NCI-H1048 (cell line): ENCODE measurements at places on chromosomes 7 and 10.

DNA sequence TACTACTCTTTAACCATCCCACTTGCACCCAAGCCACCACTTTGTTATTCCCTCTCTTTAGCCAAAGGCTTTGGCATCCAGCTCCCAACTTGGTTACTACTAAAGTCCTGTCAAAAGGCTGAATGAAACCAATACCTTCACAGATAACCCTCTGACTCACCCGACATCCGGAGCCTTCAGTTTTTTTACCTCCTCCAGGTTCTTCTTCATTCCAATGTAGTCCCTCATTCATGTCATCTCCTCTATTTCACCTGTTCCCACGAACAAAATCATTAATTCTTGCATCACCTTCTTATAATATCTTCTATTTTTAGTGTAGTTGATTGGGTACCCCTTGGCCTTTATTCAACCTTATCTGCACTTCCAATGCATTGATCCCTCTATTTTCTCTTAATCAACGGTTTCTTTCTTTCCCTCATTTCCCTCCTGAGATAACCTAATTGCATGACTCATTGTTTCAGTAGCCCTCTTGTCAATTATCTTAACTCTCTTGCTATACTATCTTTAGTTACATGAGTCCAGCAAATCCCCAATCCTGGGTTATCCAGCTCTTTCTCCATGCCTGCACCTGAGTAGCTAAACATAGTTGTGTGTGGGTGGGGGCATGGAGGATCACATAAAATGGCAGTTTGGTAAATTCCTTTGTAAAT, 87.2 kb upstream of the COL1A2 start:
- no peak for DNase-seq

- DNase-seq: no peak
Measured at GRCh38 chr10:62266611-62267010, 2.0 kb downstream of the RTKN2 start.

DNA sequence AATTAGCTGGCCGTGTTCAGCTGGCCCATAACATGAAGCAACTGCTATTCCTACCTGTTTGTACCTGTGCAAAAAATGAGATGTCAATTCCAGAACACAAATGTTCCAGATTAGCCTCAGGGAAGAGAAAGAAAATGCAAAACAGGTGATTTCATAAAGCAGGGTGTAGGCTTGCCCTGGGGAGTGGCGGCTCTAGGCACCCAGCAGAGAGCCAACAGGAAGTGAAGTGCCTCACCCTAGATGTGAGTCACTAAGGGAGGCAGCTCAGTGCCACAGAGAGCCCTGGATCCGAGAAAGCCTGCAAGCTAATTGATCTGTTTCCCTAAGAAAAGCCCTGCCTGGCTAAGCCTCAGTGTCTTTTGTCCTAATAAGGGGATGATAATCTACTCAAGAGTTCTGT, 240.0 kb downstream of the ARHGAP21 start:
- peak; percentile 41 for DNase-seq

- DNase-seq: no peak
Measured at GRCh38 chr7:131508754-131509486, 47.5 kb downstream of the PODXL start.
